ENCODE measurements at places on chromosomes 6 and 20.
A peak's percentile ranks its signal among the peaks of the same experiment; 100 is the strongest.

GRCh38 chr20:19692685-19693119 lies 65.4 kb upstream of the RIN2 start:
- no peak for DNase-seq

DNA sequence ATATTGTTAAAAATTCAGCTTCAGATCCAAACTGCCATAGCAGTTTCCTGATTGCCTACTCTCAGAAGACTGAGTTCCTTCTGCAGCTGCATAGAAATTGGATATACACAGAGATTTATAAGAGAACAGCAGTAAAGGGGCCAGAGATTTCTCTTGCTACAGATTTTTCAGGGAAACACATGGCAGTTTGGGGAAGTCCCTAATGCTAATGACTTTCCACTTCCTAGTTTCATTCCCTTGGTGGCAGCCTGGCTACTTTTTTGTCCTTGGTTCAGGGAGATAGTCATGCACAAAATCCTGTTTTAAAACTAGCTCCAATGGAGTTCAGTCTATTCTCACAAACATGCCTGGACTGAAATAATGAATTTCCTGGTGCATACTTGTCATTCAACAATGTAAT lies 125.3 kb upstream of the PLCB4 start:
- DNase-seq = no peak

DNA sequence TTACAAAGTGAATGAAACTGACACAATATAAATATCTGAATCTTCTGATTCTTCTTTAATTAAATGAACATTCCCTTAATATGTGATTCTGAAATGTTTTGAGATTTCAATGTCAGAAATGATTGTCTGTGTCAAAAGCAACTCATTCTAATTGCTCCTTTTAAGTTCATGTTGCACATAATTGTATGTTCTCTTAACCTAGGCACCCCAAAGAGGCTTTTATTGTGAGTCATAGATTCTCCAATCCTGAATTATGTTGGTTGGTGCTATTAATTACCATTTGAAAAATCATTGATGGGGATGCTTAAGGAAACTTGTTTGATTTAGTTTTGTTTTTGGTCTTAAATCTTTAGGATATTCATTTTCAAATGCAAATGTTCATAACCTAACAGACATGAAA lies 829.7 kb upstream of the CITED2 start:
- DNase-seq = no peak

DNA sequence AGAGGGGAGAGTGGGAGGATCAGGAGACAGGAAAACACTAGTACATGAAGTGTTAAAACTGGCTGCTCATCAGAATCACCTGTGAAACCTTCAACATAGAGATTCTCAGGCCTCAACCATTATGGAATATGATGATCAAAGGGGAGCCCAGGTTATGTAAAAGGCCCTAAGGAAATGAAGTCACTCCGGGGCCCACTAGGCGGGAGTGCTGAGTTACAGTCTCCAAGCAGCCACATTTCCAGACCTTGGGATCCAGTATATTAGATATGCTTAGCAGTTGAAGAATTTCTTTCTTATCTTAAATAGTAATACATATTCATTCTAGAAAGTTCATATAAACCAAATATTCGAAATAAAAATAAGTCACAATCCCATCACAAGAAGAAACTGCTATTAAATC lies 476.3 kb downstream of the PRKN start:
- DNase-seq = no peak

DNA sequence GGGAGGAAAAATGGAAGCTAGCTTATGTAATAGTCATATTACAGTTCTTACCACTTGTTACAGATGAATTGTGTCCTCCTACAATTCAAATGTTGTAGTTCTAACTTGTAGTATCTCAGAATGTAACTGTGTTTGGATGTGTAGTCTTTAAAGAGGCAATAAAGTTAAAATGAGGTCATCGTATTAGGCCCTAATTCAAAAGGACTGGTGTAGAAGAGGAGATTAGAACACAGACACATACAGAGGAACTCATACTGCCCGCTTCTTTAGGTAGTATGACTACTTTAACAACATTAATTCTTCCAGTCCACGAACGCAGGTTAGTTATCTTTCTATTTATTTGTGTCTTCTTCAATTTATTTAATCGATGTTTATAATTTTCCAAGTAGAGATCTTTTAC lies 46.5 kb upstream of the TPD52L1 start:
- no peak for DNase-seq

- no peak for DNase-seq
Measured at GRCh38 chr6:39865011-39865888, 69.0 kb downstream of the MOCS1 start.

DNA sequence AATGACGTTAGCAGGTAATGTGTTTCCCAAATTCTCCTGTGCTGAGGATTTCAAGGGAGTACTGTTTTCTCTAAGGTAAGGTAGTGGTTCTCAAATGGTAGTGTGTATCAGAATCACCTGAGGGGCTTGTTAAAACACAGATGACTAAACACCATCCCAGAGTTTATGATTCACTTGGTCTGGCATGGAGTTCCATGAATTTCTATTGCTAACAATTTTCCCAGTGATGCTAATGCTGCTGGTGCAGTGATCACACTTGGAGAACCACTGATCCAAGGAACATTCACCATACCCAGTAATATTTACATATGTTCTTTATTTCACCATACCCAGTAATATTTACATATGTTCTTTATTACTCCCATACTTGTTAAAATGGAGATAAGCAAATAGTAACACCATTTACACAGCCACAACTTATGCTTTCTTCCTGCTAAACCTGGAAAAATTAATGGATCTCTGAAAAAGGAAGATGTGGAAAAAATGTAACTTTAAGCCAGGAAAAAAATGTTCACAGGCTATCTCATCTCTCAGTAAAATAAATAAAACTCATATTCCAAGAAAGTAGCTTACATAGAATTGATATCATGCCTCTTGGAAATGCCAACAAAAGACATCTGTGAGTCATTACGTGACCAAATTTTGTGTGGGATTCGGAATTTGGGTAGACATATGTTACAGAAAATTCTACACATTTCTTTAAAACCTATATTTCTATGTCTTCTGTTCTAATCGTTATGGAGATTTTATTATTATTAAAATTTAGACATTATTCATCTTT lies 129.5 kb downstream of the MMUT start:
- no peak for DNase-seq

DNA sequence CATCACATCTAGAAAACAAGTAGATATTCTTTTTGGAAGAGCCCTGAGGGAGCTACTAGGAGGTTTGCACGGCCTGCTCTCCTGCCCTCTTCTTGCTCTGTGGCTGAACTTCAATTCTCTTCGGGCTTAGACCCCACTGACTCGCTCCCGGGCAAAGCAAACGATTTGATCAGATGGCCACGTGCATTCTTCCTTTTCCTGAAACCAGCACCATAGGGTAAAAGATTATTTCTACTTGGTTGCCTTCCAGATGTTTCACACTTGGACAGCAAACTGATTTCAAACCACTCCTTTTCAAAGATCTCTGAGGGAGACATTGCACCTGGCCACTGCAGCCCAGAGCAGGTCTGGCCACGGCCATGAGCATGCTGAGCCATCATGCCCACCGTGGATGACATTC lies at the start of gene SLC22A1:
Gene SLC22A1 (plus strand): TSS at position 258 of the 400 bp plus-strand sequence. CDS start 121 bp downstream, at position 379.
- no peak for DNase-seq

DNA sequence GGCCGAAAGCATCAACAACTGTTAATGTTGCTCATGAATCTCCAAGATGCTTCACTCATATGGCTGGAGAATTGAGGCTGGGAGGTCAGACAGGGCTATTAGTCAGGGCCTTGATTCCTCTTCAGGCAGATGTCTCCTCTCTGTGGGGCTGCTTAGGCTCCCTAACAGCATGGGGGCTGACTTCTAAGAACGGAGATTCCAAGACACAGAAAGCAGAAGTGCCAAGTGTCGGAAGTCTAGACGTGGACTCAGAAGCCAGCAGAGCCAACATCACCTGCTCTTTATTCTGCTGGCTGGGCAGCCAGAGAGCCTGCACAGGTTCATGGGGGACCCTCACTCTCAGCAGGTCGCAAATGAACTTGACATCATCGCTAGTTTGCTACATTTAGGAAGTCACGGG lies 279.8 kb downstream of the CDH26 start:
- no peak for DNase-seq

- no peak for DNase-seq
Measured at GRCh38 chr6:29726571-29727194, 3.4 kb downstream of the HLA-F start.

- no peak for DNase-seq
Measured at GRCh38 chr6:166348305-166348949, 6.1 kb upstream of the SFT2D1 start.

DNA sequence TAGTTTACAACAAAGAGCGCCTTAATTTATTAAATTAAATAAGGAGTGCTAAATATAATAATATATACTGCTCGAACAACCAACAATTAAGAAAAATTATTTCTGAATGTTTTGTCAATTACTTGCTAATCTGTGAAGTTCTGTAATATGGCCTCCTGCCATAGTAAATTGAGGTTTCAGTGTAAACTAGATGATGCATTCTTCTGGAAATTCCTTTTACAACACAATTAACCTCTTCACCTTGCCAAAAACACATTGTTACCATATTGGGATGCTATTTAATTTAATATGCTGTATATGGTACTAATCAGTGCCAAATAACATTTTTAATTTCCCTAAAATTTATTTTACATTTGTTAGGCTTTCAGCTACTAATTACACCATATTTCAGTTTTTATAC lies 808.4 kb upstream of the CITED2 start:
- DNase-seq = no peak

- DNase-seq = no peak
Measured at GRCh38 chr6:127177030-127177922, 58.8 kb downstream of the RSPO3 start.

DNA sequence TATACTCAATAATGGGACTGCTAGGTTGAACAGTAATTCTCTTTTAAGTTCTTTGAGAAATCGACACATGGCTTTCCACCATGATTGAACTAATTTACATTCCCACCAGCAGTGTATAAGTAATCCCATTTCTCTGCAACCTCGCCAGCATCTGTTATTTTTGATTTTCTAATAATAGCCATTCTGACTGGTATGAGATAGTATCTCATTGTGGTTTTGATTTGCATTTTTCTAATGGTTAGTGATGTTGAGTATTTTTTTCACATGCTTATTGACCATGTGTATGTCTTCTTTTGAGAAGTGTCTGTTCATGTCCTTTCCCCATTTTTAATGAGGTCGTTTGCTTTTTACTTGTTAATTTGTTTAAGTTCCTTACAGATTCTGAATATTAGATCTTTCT lies 66.5 kb downstream of the STK4 start:
- DNase-seq = no peak

- DNase-seq = no peak
Measured at GRCh38 chr20:62143957-62144825, 622 bp downstream of the SS18L1 start.

DNA sequence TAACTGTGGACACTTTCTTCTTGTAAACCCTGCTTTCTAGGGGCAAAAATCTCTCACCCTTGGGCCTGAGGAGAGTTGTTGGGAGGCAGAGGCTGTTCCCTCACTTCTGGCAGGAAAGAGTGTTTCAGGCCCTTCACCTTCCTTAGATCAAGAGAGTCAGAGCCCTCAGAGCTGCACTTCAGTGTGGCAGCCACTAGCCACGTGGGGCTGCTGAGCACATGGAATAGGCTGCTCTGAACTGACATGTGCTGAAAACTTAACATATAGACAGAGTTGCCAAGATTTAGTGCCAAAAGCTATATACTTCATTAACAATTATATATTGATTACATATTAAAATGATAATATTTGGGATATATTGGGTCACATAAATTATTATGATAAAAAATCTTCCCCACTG lies 4.4 kb upstream of the LMBRD1 start:
- no peak for DNase-seq

GRCh38 chr6:85113934-85114580 lies 335.8 kb upstream of the NT5E start:
- peak; percentile 72 for DNase-seq

DNA sequence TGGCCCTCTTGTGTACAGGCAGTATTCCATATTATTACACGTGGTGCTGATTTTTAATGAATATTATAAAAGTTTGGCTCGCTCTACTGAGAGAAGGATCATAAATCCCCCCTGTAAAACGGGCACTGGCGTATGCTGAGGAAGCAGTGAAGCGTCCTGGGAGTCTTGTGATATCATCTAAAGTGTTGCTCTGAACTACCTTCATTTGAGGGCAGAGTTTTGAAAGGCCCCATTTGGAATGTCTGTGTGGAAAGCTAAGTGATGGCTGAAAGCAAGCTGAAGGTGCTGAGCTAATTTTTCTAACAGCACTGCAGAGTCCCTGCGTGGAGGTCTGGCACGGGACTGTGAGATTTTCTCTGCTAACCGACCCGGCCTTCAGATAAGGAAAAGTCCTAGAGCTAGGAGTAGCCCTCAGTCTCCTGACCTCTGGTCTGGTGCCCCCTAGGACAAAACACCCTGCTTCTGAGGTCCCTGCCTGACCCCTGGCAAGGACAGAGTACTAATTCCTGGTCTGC lies 1.3 kb upstream of the BACH2 start:
- no peak for DNase-seq

- no peak for DNase-seq
Measured at GRCh38 chr6:21742238-21742660, 148.7 kb downstream of the SOX4 start.

DNA sequence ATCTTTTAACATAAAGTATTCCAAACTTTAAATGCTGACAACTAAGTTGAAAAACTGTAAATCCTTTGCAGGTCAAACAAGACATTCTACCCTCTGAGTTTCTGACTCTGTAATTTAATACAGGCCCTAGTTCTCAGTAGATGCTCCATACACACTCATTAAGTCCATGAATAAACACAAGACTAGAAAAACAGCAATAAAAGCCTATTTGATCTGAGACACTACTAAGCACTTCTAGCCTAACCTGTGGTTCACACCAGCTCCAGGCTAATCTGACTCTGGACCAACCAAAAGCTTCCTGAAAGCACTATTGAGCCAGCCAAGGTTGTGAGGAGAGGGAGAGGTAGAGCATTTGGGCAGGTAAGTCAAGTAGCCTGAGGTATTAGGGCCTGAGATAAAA lies 103.9 kb downstream of the EPM2A start:
- no peak for DNase-seq

- no peak for DNase-seq
Measured at GRCh38 chr6:165694296-165694695, 31.3 kb upstream of the PDE10A start.

- no peak for DNase-seq
Measured at GRCh38 chr20:17850684-17851026, 117.9 kb downstream of the SNX5 start.

- DNase-seq = peak; percentile 54
Measured at GRCh38 chr6:101393251-101393828, at the start of gene GRIK2. GRIK2 (plus strand) TSS chr6:101393708.
